Tibial nerve (tissue), 4 donors: ENCODE measurements at places on chromosomes 7 and 10. TPM values are rescaled to one million over a fixed set of nuclear protein-coding genes. Genes with fewer than 3 reads are reported as not detected.

IFIT1 gene
- 14.0 TPM for total RNA-seq

ZNF239 gene
- 3.1 TPM for total RNA-seq

SPDYE5 gene
- total RNA-seq, result not detected

PLAC9 gene
- total RNA-seq, result 63.3 TPM

LRIT1 gene
- not detected for total RNA-seq

RNLS gene
- 7.8 TPM for total RNA-seq

CDC14C gene
- not detected for total RNA-seq

MMD2 gene
- not detected for total RNA-seq

LLCFC1 gene
- not detected for total RNA-seq

SPDYE2B gene
- total RNA-seq, result not detected

ZC3HAV1L gene
- total RNA-seq, result 68.8 TPM

CREB5 gene
- 22.1 TPM for total RNA-seq

RSU1 gene
- total RNA-seq, result 25.1 TPM

TRDMT1 gene
- 17.4 TPM for total RNA-seq

LRRN3 gene
- 4.2 TPM for total RNA-seq

GPNMB gene
- total RNA-seq, result 53.3 TPM

HMX3 gene
- not detected for total RNA-seq

FAM180A gene
- total RNA-seq, result 2.1 TPM

AKR1D1 gene
- not detected for total RNA-seq

OR6B1 gene
- total RNA-seq, result not detected

TRIM50 gene
- total RNA-seq, result 0.84 TPM

CXCL12 gene
- total RNA-seq, result 75.9 TPM

FGFR2 gene
- total RNA-seq, result 9.0 TPM

COMMD3 gene
- total RNA-seq, result 19.5 TPM

OR2A1 gene
- total RNA-seq, result not detected

XRCC2 gene
- 0.63 TPM for total RNA-seq

FAM25G gene
- total RNA-seq, result not detected

MRLN gene
- total RNA-seq, result not detected

AGBL3 gene
- 1.7 TPM for total RNA-seq

PTPRZ1 gene
- 16.2 TPM for total RNA-seq

LRMDA gene
- total RNA-seq, result 18.6 TPM

OPN1SW gene
- not detected for total RNA-seq

FAM241B gene
- total RNA-seq, result 0.44 TPM

EVX1 gene
- not detected for total RNA-seq

ANXA8 gene
- 9.8 TPM for total RNA-seq

UNCX gene
- total RNA-seq, result not detected

OSBPL3 gene
- total RNA-seq, result 6.0 TPM

USP54 gene
- total RNA-seq, result 96.6 TPM

ASCC1 gene
- 45.0 TPM for total RNA-seq

CFAP70 gene
- total RNA-seq, result 3.8 TPM
